ENCODE measurements at places on chromosomes 5 and 9.

DNA sequence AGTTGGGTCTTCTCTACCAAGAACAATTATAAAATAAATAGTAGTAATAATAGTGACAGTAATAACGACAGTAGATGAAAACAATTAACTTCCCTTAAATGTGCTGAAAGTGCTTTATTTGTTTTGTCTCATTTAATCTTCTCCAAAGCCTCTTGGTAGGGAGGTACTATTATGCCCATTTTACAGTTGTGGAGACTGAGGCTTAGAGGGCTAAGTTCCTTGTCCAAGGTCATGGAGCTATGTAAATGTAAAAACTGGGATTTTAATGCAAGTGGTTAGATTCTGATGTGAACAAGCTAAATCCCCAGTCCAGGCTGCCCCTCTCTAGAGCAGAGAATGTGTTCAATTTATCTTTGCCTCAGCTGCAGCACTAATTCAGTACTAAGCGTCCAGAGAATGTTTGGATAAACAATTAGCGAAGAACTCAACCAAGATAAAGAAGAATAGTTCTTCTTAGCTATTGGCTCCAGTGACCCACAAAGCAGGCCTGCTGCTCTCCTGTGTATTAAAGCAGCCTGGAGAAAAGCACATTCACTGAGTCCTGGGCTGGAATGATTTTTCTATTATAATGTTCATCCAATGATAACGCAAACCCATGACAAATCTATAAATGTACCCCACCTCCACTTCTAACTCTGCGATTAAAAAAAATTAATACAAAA is 68.8 kb downstream of the NPR3 start:
- no peak for DNase-seq

DNA sequence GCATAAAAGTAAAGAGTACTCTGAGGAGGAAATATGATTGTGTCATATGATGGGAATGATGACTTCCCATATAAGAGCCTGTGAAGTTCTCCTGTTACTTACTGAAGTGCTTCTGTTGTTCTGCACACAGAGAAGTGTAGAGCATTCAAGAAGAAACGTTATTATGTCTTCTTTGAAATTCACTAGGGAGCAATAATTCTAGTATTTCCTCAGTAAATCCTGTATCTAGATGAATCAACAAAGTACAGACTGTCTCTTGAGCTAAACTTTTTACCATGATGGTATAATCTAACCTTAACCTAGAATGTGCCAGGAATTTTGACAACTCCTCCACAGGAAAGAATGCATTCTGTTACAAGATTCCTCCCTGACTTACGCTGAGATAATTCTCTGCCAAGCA is 18.9 kb upstream of the GHR start:
- no peak for DNase-seq

- DNase-seq: no peak
Measured at GRCh38 chr9:104568868-104569267, at the start of gene OR13C8. Gene OR13C8, plus strand, starts transcription at chr9:104569168. Its CDS starts 0 bp downstream, at chr9:104569168.

GRCh38 chr5:127834554-127834953 is 131.4 kb downstream of the CCDC192 start:
- DNase-seq: no peak

DNA sequence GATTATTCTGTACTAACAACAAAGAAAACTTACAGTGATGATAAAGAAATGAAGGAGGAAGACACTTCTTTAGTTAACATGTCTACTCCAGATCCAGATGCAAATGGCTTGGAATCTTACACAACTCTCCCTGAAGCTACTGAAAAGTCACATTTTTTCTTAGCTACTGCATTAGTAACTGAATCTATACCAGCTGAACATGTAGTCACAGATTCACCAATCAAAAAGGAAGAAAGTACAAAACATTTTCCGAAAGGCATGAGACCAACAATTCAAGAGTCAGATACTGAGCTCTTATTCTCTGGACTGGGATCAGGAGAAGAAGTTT is 67.9 kb downstream of the VCAN start:
- no peak for DNase-seq

DNA sequence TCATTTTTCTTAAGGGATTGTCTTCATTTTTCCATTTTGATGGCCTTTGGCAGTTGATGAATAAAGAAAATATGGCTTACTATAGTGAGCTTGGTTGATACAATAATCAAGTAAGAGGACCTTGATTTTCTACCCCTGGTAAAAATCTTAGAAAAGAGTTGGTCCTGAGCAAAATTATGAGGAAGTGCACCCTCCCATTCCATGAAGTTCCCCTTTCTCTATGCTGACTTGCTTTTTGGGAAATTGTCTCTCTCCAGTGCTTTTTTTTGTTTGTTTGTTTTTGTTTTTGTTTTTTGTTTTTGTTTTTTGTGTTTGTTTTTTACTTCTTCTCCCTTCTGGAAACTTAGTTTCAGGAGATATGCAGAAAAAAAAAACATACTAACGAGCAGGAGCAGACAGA is 449.2 kb upstream of the ACTBL2 start:
- no peak for DNase-seq

GRCh38 chr9:6415266-6415665 is 2.3 kb downstream of the UHRF2 start:
- DNase-seq: no peak

GRCh38 chr5:149414405-149415065 is 35.4 kb upstream of the IL17B start:
- no peak for DNase-seq

Measured in stimulated activated CD8-positive, alpha-beta memory T cell treated with anti-CD3 and anti-CD28 coated beads, Interleukin-4, amount 100 ng/mL, for 1 hour (primary cell).